Suprapubic skin (tissue), 4 donors: ENCODE measurements at places on chromosomes 12 and 14.

- DNase-seq, result no peak
Observed at GRCh38 chr12:11941606-11942337, 129.0 kb upstream of the BCL2L14 start.

- DNase-seq, result no peak
Observed at GRCh38 chr12:104998423-104999346, 12.6 kb downstream of the NOPCHAP1 start.

GRCh38 chr12:76284816-76285750 lies 63.1 kb downstream of the BBS10 start:
- DNase-seq, result no peak

- no peak for DNase-seq
Observed at GRCh38 chr12:82937151-82937550, 250.4 kb downstream of the TMTC2 start.

DNA sequence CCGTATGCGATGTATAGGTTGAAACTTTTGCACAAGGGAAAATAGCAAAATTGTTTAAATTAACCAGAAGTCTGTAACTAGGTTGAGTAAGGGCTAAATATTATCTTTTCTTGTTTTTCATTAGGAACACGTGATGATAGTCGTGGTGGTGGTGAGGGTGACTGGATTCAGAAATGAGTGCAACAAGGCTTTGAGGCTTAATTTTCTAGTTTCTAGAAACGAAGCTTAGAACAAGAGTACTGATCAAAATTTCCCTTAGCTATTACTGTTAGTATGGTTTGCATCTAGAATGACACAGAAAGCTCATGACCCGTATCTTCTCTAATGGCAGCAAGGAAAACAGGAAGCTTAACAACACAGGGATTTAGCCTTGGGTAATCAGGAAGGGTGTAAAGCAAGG lies 7.0 kb downstream of the SLIRP start:
- DNase-seq, result no peak

DNA sequence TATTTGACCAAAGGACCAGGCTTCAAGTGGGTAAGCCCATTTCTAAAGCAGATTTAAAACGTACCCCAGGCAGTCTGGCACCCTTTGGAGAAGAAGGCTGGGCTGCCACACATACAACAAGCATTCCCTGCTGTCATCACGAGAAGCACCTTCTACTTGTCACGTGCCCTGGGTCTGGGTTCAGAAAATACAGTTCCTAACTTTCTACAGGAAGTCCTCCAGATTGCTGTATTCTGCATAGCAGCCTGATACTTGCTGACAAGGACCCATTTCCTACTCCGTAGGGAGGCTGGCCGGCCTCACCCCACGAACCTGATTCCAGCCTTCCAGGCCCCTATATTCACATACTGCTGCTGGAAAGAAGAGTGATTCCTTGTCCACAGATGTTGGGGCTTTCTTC lies 7.4 kb downstream of the CLMN start:
- DNase-seq, result no peak
